ENCODE measurements at places on chromosomes 2 and 18. TPM values are rescaled to one million over a fixed set of nuclear protein-coding genes. Genes with fewer than 3 reads are reported as not detected.

GRCh38 chr2:151905963-151906632, 77.9 kb upstream of the ARL5A start:
- H3K36me3 ChIP-seq = no peaks in the 10 kb centered on the region
- no peak for DNase-seq
- no peak overlapping the region for H3K4me3 ChIP-seq
- no peak overlapping the region for H3K27ac ChIP-seq

DNA sequence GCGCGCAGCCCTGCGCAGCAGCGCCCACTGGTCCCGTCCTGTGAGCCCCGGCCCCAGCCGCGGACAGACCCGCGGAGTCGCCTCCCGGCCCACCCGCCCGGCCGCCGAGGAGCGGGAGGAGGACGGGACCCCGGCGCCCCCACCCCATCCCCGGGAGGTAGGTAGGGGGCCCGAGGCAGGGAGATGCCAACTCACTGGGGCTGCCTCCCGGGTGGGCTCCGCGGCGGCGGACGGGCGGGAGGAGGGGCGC, 160 bp downstream of the SPTBN1 start:
- H3K36me3 ChIP-seq = peaks cover 3% of the 10 kb centered on the region
- no peak overlapping the region for H3K4me3 ChIP-seq
- DNase-seq = no peak
- peaks cover 61% of the 10 kb centered on the region for H3K27me3 ChIP-seq
- H3K4me1 ChIP-seq = peaks cover 19% of the 10 kb centered on the region

GRCh38 chr2:141068053-141068682, 1062.6 kb downstream of the LRP1B start:
- no peaks in the 10 kb centered on the region for H3K4me1 ChIP-seq
- no peak overlapping the region for H3K4me3 ChIP-seq
- H3K27me3 ChIP-seq = no peaks in the 10 kb centered on the region
- H3K27ac ChIP-seq = no peak overlapping the region
- no peak for DNase-seq

- H3K27ac ChIP-seq = no peak overlapping the region
- no peak for DNase-seq
- H3K4me1 ChIP-seq = peaks cover 3% of the 10 kb centered on the region
- H3K27me3 ChIP-seq = no peaks in the 10 kb centered on the region
- no peak overlapping the region for H3K4me3 ChIP-seq
- H3K36me3 ChIP-seq = no peaks in the 10 kb centered on the region
These were observed 30.1 kb upstream of the BZW1 start for GRCh38 chr2:200781616-200782015.

DNA sequence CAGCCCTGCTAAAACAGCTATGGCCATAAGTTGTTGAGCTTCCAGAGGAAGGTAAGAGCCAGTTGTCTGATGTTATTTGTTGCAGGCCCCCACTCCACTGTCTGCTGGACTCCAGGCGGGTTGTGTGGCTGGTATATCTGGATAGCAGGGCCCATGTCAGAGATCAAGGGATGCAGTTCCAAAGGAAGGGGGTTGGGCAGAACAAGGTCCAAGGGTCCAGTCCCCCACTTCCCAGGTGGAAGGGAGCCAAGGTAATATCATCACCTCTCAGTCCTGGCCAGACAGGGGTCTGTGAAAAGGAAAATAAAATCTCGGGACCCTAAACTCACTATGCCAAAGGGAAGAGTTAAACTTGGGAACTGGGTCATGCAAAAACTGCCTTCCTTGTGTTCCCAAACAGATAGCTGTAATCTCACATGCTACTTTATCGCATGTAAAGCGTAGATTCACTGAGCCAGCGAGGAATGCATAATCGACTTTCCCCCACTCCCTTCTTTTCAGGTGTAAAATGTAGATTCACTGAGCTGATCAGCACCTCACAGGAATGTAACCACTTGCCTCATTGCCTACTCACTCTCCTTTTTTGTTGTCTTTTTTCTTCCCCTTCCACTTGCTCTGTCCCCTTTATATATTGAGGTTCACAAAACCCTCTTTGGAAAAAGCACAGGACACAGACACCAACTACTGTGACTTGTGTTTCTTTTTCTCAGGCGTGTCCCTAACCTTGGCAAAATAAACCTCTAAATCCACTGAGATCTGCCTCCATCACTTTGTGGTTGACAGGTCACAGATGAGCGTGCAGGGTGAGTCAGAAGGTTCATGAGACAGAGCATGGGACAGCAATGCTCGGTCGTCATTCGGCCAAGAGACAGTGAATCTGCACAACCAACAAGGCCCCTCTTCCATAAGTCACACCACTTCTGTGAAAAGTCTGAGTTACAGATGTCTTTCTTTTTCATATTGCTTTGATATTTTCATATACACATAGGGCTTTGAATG, 255.3 kb upstream of the SIX2 start:
- H3K27me3 ChIP-seq = peaks cover 14% of the 10 kb centered on the region
- no peak overlapping the region for H3K4me3 ChIP-seq
- no peaks in the 10 kb centered on the region for H3K4me1 ChIP-seq
- no peak overlapping the region for H3K27ac ChIP-seq

The UGT1A5 gene
- not detected for total RNA-seq

GRCh38 chr18:25348386-25349130, 3.4 kb downstream of the ZNF521 start:
- H3K27me3 ChIP-seq = peaks cover 77% of the 10 kb centered on the region
- peak overlapping the region; percentile 74 for H3K4me3 ChIP-seq
- no peak overlapping the region for H3K27ac ChIP-seq

GRCh38 chr2:112273349-112273748, 2.0 kb upstream of the ZC3H6 start:
- peaks cover 7% of the 10 kb centered on the region for H3K36me3 ChIP-seq
- no peak overlapping the region for H3K4me3 ChIP-seq
- DNase-seq = no peak
- peaks cover 2% of the 10 kb centered on the region for H3K27me3 ChIP-seq
- H3K4me1 ChIP-seq = peaks cover 13% of the 10 kb centered on the region

The CNOT11 gene
- total RNA-seq = 70.6 TPM

DNA sequence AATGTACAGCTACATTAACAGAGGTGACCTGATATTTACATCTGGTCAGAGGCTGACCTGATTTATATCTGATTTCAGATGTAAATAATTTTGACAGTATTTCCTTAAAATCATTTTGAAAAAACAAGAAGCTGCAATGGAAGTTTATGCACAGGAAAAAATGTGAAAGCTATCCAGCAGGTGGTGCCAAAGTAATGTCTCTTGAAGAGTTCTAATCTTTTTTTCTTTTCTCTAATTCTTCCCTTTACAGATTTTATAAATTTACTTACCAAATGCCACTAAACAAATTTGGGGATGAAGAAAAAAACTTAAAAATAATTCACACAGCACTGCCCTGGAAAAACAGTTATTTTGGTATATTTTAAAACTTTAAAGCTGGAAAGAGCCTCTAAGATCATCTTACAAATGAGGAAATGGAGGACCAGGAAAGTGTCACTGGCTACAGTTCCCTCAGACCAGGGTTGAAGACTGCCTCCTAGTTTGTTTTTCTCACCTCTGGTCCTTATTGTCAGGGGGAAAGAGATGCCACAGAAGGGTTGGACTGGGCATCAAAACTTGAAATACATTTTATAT, 16.4 kb upstream of the FBLN7 start:
- H3K4me1 ChIP-seq = no peaks in the 10 kb centered on the region
- H3K27me3 ChIP-seq = no peaks in the 10 kb centered on the region
- no peak overlapping the region for H3K4me3 ChIP-seq
- peak; percentile 30 for DNase-seq

The CHRNG gene
- total RNA-seq = not detected

DNA sequence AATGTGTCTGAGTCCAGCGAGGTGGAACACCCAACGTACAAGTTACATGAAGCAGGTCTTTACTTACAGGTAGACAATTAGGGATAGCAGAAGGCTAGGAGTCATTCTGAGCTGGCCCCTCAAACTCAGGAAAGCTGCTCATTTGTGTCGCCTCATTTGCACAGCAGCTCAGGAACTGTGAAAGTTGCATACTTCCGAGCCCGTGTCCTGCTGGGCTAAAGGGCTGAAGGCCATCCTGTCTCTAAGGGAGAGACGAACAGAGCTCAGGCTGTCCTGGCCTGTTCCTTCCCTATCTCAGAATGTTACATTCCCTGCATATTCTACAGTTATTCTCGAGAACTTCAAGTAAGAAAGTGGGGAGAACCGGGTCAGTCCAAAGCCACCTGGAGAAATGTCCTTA, 99.0 kb downstream of the FAM124B start:
- H3K4me3 ChIP-seq = no peak overlapping the region
- peaks cover 2% of the 10 kb centered on the region for H3K27me3 ChIP-seq
- DNase-seq = no peak
- H3K4me1 ChIP-seq = no peaks in the 10 kb centered on the region

DNA sequence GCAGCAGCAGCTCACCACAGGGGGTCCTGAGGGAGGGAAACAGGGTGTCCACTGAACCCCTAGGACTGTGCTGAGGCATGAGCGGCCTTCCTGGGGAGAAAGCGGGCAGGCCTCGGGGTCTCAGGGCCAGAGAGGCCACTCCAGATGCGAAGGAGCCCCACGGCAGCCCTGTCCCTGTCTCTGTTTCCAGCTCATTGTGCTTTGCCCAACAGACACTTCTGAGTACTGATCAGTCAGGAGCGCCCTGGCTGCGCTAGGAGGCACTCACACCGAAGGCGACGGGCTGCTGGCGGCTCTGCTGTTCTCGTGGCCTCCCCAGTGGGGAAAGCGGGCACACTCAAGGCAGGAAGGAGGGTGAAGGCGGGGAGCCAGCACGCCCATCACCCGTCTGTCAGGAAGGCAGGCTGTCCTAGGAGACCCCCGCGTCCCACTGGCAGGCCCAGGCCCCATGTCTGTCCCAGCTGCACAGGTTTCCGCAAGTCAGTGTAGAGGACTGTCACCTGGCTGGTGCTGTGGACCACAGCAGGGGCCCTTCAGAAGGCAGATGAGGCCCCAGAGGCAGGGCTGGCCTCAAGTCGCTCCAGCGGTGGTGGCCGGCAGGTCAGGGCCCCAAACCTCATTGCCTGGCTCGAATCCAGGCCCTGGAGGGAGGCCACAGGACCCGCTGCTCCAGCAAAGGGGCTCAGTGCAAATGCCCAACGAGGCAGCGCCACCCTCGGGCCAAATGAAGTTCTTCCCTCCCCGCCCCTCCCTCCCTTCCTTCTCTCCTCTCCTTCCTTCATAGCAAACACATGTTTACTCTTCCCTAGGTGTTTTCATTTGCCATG, 6.8 kb downstream of the ESPNL start:
- H3K27me3 ChIP-seq = no peaks in the 10 kb centered on the region
- H3K36me3 ChIP-seq = no peaks in the 10 kb centered on the region
- H3K27ac ChIP-seq = no peak overlapping the region
- H3K4me1 ChIP-seq = peaks cover 6% of the 10 kb centered on the region
- no peak for DNase-seq

GRCh38 chr2:126932529-126932928, 33.8 kb downstream of the TEX51 start:
- no peaks in the 10 kb centered on the region for H3K4me1 ChIP-seq
- no peak for DNase-seq
- no peaks in the 10 kb centered on the region for H3K36me3 ChIP-seq
- H3K27me3 ChIP-seq = peaks cover 4% of the 10 kb centered on the region
- H3K4me3 ChIP-seq = no peak overlapping the region

The PRSS56 gene
- not detected for total RNA-seq

The AQP12A gene
- total RNA-seq = not detected

GRCh38 chr2:235149240-235149659, 197.4 kb downstream of the SH3BP4 start:
- no peak for DNase-seq
- H3K36me3 ChIP-seq = no peaks in the 10 kb centered on the region
- no peaks in the 10 kb centered on the region for H3K4me1 ChIP-seq
- H3K4me3 ChIP-seq = no peak overlapping the region

The EVX2 gene
- total RNA-seq = not detected

DNA sequence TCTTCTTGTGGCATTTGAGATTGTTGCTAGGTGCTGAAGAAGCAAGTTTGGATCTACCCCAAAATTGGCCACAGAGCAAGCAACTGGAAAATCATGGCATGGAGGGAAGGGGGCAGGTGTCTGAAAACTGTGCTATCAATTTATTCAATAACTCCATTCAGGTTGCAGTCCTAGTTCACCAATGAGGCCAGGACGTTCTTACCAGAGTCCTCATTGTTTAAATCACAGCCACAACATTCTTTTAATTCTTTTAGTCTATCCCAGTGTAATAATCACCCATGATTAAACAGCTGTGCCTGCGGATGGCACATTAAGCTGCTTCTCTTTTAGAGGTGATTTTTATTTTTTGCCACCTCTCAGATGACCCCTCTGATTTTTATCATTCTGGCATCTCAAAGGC, 103.5 kb downstream of the ANKRD44 start:
- H3K4me3 ChIP-seq = peak overlapping the region; percentile 75
- H3K36me3 ChIP-seq = peaks cover 20% of the 10 kb centered on the region
- no peak for DNase-seq
- no peaks in the 10 kb centered on the region for H3K27me3 ChIP-seq

DNA sequence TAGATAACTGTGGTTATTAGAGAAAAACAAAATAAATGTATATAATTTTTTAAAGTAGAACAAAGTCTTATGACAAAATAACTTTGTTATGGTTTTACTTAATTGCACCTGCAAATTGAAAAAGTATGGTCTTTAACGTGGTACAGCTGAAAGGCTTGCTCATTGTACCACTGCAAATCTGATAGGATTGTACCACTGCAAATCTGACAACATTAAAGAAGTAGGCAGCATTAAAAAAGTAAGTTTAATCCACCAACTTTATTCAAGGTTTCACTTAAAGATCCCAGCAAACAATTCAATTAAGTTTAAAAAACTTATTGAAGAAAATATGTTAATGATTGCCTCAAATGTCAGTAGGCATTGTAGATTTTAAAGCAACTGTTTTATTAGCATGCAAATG, 4.7 kb downstream of the SP5 start:
- peaks cover 42% of the 10 kb centered on the region for H3K27me3 ChIP-seq
- no peak overlapping the region for H3K4me3 ChIP-seq
- peaks cover 4% of the 10 kb centered on the region for H3K36me3 ChIP-seq

The REEP1 gene
- total RNA-seq = 0.26 TPM

GRCh38 chr2:105738658-105739241, 6.0 kb upstream of the NCK2 start:
- H3K27me3 ChIP-seq = peaks cover 2% of the 10 kb centered on the region
- peak overlapping the region; percentile 95 for H3K27ac ChIP-seq
- H3K4me1 ChIP-seq = peaks cover 77% of the 10 kb centered on the region
- peak overlapping the region; percentile 68 for H3K4me3 ChIP-seq
- H3K36me3 ChIP-seq = peaks cover 8% of the 10 kb centered on the region

The IL36B gene
- total RNA-seq = not detected

The G6PC2 gene
- total RNA-seq = not detected
